ENCODE measurements at places on chromosomes 5 and 9.

- no peak for DNase-seq
Measured at GRCh38 chr5:35309365-35310130, 79.3 kb upstream of the PRLR start.

DNA sequence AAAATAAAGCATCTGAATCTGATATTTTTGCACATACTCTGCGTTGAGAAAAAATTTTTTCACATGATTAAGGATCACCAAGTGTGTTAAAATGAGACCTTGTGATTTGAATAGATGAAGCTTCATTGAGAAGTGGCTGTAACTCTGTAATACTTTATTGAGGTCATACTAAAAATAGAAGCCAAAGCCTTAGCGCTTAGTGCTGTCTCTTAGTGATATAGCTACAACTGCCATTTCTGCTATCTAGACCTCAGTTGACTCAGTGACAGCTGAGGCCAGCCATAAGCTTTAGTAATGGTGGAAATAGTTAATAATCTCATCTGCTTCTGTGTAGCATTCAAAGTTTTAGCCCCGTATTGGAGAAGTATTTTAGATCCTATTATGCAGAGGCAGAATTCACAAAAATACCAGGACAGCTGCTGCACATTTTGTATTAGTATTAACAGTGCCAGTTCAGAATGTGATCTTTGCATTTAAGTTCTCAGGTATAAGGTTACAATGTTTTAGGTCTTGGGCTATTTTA lies 107.4 kb upstream of the SGCD start:
- no peak for DNase-seq

GRCh38 chr5:180739271-180739670 lies 587 bp downstream of the OR2Y1 start:
- no peak for DNase-seq

DNA sequence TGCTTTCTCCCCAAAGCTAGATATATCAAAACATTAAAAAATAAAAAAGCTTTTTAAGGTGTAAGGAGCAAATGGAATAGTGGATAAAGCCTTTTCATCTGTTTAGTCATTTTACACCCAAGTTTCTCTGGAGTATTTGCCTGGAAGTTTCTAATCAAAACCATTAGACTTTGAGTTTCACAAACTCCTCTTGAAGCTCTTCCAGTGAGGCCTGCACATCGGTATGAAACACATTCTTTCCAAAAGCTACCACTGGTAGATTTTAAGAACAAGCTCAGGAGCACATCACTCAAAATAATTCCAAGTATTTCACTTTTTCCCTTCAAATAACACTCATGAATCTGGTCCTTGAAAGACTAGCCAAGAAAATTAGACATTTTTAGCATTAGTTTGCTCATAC lies 5.7 kb downstream of the TRIM52 start:
- no peak for DNase-seq

- no peak for DNase-seq
Measured at GRCh38 chr5:151684690-151685361, 1.9 kb downstream of the SPARC start.

DNA sequence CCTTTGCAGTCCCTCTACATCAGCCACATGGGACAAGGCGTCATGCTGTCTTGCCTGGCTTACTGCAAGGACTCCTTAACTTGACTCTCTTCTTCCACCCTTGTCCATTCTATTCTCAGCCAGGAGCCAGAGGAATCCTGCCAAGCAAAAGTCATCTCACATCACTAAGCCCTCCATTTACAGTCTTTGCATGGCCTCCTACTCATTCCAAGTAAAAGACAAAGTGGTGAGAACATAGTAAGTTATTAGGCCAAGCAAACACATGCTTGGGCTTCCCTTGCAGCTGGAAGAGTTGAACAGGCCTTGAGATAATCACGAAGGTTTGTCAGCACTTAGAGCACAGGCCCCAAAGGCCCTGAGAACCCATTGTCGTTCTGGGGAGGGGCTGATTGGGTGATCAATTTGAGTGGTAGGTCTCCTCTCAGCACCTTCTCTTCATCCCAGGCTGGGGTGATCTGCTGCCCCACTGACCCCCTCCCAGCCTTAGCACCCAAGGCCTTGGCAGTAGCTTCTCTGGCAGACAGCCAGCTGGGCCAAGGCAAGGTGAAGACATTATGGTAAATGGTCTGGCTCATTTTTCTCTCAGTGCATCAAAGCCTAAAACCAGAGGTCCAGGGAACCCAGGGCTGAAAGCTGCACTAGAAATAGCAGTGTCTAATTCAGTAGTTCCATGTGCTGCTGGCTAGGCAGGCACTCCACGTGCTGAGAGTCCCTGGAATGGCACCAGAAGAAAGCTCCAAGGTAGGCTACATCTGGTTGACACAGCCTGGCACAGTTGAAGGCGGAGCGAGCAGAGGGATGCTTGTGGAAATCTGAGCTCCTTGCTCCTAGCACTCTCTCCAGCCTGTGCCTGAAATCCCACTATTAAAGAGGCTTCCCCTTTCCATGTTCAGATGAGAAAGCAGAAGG lies 121.4 kb downstream of the ASTN2 start:
- DNase-seq = no peak

DNA sequence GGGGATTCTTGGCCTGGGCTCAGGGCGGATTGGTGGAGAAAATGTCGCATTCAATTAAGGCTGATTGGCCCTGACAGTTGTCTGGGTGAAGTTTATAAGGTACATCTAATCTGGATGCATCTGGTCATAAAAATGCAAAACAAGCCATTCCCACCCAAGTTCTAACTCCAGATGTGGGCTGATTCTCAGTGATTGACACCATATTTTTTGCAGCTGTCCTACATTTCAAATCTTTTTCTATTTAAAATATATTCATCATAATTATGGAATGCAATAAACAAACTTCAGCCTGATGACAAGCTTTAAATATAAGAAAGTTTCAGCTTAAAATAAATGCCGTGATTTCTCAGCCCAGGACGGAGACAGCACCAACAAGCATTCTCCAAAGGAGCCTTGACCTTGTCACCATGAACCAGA lies 146.4 kb upstream of the SMIM23 start:
- no peak for DNase-seq

DNA sequence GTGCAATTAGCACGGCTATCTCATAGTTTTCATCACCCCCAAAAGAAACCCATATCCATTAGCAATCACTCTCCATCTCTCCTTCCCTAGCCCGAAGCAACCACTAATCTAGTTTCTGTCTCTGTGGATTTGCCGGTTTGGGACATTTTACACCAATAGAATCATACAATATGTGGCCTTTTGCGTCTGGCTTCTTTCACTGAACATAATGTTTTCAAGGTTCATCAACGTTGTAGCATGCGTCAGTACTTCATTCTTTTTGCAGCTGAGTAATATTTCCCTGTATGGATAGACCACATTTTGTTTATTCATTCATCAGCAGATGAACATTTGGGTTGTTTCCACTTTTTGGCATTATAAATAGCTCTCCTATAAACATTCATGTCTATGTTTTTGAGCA lies 75.4 kb upstream of the TBC1D2 start:
- DNase-seq = no peak
